Activated naive CD8-positive, alpha-beta T cell treated with anti-CD3 and anti-CD28 coated beads, Interleukin-2, amount 50 U/mL, for 16 hours (primary cell): ENCODE measurements at places on chromosomes 12 and 14.

DNA sequence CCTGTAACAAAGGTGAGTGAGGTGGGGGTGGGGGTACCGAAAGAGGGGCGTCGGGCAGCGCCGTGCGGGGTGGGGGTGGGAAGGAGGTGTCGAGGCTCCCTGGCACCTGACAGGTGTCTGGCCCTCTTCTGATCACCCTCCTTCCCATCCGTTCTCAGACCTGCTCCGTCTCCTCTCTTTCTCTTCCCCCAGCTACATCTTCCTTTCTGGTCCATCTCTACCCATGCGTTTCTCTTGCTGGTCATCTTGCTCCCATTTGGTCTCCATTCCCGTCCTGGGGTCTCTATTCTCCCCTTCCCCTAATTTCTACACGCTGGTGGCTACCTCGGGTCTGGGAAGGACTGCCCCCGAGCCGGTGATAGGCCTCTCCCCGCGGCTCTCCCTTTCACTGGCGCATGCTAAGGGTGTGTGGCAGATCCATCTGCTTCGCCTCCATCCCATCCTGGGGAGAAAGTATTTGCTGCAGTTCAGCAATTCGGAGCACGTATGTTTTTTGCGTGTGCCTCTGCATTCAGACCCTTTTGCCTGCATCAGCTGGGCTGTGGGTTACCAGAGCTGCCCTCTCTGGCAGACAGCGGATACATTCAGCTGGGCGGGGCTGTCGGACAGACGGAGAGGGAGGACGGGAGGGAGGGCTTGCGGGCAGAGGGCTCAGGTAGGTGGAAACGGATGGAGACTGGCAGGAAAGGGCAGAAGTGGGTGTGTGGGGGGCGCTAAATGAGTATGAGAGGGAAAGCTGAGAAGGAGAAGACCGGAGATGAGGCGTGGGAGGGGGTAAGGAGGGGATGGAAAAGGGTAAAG, 730 bp downstream of the CLSTN3 start:
- DNase-seq: no peak

DNA sequence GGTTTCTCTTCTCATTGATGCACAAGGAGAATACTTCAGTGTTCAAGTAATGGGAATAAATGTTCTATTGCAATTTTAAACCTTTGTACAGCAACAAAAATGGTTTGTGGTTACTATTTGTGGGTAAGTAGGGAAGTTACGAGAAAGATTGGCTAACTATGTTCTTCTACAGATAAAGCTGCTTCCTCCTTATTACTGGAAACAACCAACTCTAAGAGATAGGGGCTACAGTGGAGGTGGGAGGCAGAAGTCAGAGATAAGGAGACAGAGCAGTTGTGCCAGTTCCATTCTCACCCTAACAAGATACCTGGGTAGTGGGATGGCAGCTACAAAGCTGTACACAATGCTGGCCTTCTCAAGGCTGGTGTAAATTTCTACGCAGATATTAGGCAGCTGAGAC, 16.2 kb downstream of the NOXRED1 start:
- no peak for DNase-seq

DNA sequence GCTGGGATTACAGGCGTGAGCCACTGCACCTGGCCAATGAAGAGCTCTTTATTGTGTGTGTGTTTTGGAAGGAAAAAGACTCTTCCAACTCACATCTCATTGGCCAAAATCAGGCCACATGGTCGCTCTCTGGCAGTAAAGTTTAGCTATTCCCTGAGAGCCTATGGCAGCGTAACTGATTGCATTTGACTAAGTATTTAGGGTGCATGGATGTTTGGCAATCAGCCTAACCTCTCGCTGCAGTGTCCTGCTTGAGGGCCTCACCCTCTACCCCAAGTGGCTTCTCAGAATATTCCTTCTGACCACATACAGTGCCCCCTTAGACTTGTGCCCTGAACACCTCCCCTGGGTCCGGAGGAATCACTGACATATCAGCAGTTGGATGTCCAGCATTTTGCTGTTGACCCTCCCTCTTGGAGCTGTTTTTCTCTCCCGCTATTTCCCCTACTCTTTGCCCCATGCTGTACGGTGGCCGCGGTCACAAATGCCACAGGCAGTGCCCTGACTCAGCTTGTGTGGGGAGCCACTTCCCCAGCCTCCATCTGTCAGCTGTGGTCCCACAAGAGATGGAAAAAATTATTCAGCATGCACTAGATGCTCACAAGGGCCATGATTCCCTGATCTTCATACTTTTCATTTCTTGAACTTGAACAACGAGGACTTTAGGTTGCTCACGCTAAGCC, 9.5 kb downstream of the PHETA1 start:
- DNase-seq: no peak

GRCh38 chr14:85566603-85567002, 36.7 kb downstream of the FLRT2 start:
- no peak for DNase-seq

- DNase-seq: no peak
Measured at GRCh38 chr12:95955549-95956159, 12.5 kb downstream of the AMDHD1 start.

GRCh38 chr14:70708717-70709570, 67.2 kb downstream of the TTC9 start:
- no peak for DNase-seq
